ENCODE measurements at places on chromosomes 5 and 9.

DNA sequence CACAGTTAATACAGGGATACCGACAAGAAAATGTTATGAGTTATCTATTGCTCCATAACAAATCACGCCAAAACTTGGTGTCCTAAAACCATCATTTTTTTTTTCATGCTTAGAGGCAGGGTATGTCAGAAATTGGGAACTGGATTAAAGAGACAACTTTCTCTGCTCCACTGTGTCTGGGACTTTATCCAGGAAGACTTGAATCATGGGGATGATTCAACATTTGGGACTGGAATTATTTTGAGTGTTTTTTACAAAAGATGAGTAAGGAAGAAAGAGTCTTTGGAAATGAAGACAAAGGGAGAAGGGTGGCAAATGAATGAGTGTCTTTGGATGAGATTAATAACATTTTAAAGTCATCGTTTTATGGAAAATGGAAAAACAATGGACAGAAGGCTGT lies 1883.7 kb upstream of the C9orf72 start:
- no peak for DNase-seq

- DNase-seq: no peak
Observed at GRCh38 chr5:137492331-137492730, 6.8 kb downstream of the SPOCK1 start.

DNA sequence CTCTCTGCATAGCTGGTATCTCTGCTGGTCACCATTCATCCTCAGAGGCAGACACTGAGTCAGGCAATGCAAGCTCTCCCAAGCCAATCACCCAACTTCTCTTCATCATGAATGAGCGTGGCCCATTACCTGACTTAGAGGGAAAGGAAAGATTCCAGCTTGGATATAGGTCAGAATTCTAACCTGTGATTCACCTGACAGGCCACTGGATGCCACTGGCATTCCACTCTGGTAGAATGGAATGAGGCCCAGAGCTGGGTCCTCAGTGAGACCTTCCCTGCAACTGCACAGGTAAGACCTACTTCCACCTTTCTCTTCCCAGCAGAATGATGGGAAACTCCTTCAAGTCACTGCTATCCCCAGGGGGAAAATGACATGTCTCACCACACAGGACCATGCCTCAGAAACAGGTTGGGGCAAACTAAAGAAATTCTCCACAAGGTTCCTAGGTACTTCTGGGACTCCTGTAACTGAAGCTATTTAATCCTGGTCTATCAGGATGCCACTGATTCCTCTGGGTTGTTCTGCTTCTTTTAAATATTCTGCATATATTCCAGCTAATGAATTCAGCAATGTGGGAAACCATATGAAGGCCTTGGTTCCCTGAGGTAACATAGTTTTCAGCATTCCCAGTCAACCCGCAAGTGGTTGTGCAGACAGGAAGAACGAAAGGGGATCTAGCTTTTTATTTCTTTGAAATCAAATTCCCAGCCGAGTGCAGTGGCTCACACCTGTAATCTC lies 62.0 kb downstream of the SUSD1 start:
- DNase-seq: peak; percentile 2

- DNase-seq: no peak
Observed at GRCh38 chr9:91179237-91180138, 182.2 kb downstream of the AUH start.

DNA sequence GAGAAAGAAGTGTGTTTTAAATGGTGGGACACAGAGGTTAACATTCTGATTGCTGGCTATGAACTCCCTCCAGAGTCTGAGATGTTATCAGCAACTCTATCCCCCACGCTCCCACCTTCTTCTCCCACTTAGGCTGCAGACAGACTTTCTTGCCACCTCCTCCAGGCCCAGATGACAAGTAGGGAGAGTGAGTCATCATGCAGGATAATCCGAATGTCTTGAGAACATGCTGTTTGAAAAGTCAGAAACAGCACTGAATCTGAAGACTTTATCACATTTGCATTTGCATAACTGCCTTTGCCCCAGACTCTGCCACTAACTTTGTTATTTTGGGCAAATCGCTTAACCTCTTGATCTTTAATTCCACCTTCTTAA lies 139.8 kb downstream of the ESM1 start:
- DNase-seq: no peak

- DNase-seq: no peak
Observed at GRCh38 chr9:120608421-120608820, 28.5 kb upstream of the CDK5RAP2 start.

GRCh38 chr9:83006378-83006777 lies 56.6 kb downstream of the RASEF start:
- no peak for DNase-seq

DNA sequence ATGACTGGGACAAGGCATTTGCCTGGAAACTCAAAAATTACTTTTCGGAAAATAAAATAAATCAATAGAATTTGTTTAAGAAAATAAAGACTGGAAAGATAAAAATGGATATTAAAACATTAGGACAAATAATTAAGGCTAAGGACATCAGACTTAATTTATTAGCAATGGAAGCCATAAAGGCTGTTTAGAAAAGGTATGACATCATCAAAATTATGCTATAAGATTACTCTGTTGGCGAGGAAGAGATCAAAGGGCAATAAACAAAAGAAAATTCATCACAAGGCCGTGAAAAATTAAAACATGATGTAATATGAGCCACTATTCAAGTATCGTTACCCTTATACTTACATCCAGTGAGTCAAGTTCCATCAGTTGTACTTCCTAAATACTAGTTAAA lies 2.7 kb upstream of the CDH12 start:
- DNase-seq: no peak

GRCh38 chr5:106290841-106291240 lies 1379.9 kb downstream of the EFNA5 start:
- DNase-seq: no peak

DNA sequence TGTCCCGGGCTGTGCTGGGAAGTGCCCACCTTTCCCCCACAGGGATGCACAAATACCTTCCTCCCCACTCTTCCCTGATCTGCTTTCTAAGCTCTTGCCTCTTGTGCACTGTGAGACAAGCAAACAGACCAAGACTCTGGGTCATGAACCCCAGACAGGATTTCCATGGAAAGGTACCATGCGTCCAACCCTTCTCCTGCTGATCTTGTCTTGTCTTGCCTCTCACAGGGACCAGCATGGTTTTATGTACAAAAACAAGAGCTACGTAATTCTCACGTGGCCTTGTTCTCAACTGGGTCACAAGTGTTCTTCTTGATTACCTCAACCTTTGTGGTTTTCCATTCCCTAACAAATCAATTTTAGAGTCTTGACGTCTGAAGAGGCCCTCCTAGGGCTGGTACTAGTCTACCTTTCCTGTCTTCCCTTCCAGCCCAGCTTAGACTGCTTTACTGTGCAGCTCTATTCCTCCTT lies 176.5 kb upstream of the MAP3K1 start:
- DNase-seq: peak; percentile 9

GRCh38 chr5:62643556-62644451 lies 65.2 kb downstream of the LRRC70 start:
- DNase-seq: no peak

DNA sequence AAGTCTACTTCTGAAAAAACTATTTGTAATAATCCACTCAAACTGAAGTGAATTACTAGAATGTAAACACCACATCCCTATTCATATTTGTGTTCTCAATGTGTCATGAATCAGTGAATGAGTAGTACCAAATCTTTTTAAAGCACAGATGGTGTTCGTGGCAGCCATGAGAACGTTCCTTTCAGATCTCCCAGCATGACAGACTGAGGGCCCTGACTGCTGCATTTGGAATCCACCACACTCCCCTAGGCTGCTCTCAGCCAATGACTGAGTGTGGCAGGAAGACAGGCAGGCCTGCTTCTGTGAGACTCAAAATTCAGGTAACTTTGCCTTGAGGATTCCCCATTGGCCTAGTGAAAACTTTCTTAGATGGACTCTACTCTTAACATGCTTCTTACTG lies 10.9 kb upstream of the JMY start:
- DNase-seq: no peak

GRCh38 chr5:66193419-66193818 lies 49.3 kb downstream of the SREK1 start:
- DNase-seq: no peak

GRCh38 chr5:87411973-87412629 lies 629 bp downstream of the CCNH start:
- no peak for DNase-seq

GRCh38 chr5:38883842-38884241 lies 38.0 kb downstream of the OSMR start:
- DNase-seq: no peak

GRCh38 chr5:96337048-96337781 lies 95.8 kb downstream of the PCSK1 start:
- no peak for DNase-seq

DNA sequence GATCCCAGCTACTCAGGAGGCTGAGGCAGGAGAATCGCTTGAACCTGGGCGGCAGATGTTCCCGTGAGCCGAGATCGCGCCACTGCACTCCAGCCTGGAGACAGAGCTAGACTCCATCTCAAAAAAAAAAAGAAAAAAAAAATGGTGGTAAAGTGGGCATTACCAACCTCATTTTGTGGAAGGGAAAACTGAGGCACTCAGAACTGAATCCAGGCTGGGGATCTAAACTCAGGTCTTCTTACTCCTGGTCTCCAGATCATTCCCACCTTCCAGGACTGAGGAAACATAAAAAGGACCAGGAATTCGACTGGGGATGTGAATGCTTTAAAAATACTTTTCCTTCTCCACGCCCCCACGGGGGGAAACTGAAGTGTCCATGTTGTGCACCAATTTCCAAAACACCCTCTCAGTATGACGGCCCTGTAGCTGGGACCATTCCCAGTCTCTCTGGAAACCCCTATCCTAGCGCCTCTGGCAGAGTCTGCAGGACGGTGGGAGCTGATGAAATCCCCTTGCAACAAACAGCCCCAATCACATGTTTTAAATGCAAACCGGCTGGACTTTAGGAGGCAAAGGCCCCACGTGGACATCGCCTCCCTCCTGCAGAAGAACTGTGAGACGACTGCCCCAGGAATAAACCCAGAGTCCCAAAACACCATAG lies 8.9 kb upstream of the AKNA start:
- DNase-seq: peak; percentile 5

GRCh38 chr5:38607930-38608564 lies 51.6 kb upstream of the LIFR start:
- no peak for DNase-seq

DNA sequence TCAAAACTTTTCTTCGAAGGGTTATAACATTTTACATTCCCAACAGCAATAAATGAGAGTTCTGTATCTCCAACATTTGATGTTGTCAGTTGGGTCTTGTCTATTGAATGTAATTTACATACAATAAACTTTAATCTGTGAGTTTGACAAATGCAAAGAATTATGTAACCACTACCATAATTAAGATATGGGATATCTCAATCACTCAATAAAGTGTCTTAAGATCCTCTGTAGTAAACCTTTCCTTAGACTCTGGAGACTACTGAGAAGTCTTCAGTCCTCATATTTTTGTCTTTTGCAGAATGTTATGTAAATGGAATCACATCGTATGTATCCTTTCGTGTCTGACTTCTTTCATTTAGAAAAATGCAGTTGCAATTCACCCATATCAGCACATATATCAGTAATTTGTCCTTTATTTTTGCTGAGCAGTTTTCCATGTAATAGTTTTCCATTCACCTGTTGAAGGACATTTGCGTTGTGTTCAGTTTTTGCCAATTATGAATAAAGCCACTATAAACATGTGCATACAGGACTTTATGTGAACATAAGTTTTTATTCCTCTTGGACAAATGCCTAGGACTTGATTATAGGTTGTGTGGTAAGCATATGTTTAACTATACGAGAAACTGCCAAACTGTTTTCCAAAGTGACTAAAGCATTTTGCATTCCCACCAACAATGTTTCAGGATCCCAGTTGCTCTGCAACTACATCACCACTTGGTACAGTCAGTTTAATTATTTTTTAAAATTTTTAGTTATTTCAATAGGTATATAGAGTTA lies 784.6 kb upstream of the ZNF608 start:
- no peak for DNase-seq

GRCh38 chr5:58497921-58498320 lies 6.7 kb downstream of the GAPT start:
- no peak for DNase-seq

- no peak for DNase-seq
Observed at GRCh38 chr5:113029614-113030013, 53.0 kb downstream of the DCP2 start.

DNA sequence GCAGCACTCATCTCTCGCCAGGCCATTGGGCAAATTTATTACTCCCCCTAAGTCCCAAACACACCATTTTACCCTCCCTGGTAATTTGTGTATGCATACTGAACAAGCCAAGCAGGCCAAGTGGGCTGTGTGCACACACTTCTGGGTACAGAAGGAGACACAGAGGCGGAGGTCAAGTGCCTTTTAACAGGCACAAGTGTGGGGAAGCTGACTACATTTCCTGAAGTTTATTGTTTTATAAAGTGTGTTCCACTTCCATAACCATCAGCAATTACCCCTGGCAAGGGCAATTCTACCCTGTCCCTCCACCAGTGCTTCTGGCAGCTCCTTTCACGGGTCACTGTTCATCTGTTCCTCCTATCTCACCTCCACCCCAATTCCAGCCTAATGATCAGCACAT lies 93.9 kb downstream of the SETX start:
- no peak for DNase-seq

DNA sequence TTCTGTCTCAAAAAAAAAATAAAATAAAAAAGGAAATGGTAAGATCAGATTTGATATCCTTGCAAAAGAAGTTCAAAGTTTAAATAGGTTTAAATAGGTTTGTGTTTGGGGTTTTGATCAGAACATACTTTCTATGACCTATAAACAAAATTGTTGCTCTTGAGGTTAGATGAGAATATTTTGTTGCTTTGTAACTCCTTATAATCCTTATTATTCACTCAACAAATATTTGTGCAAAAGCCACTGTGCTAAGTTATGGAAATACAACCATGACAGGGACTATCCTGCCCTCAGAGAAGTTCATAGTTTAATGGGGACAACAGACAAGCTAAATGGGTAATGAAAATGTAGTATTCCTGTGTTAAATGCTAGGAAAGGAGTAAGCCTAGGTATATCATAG lies 71.5 kb downstream of the INVS start:
- DNase-seq: no peak

- no peak for DNase-seq
Observed at GRCh38 chr5:54533541-54534190, 16.1 kb downstream of the SNX18 start.

- DNase-seq: no peak
Observed at GRCh38 chr9:27212191-27212590, 84.8 kb downstream of the EQTN start.

- no peak for DNase-seq
Observed at GRCh38 chr5:31059889-31060288, 133.6 kb upstream of the CDH6 start.

GRCh38 chr5:57383093-57383861 lies 99.3 kb downstream of the ACTBL2 start:
- no peak for DNase-seq

GRCh38 chr5:82345108-82345507 lies 67.0 kb upstream of the RPS23 start:
- no peak for DNase-seq

DNA sequence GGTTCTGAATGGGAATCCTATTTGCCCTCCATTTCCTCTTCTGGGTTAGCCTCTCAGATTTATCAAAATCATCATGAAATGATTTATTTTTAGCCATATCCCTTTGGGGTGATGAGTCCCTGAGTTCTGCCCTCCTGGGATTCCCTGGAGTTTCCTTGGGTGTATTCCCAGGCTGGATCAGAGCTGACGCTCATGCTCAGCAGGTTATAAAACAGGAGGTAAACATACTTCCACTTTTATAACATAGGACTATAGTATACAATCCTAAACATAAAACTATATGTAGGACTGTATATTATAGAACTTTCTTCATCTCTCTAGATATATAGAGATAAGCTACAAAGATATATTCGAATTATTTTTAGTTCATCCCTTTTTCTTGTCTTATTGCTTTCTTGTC lies 4.4 kb upstream of the PRRX2 start:
- no peak for DNase-seq
